Stimulated activated effector memory CD8-positive, alpha-beta T cell treated with anti-CD3 and anti-CD28 coated beads, Interleukin-12 subunit alpha, Interleukin-12 subunit beta, amount 100 ng/mL, for 72 hours (primary cell): ENCODE measurements at places on chromosomes 1 and 21.

DNA sequence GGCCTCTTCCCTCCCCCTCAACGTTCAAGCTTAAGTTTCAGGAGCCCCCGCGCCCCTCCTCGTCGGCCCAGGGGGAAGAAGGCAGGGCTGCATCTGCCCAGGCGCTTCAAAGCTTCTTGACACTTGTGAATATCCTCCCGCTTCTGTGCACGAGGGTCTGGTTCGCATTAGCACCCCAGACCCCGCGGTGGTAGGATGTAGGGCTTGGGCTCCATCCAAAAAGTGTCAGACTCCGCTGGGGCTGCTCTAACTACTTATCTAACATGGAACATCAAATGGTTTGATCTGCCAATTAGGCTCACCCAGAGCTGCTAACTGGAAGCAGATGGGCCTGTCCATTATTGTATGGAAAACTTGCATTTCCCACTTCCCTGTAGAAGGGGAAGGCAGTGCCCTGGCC, 28.9 kb downstream of the TAS1R2 start:
- no peak for DNase-seq

DNA sequence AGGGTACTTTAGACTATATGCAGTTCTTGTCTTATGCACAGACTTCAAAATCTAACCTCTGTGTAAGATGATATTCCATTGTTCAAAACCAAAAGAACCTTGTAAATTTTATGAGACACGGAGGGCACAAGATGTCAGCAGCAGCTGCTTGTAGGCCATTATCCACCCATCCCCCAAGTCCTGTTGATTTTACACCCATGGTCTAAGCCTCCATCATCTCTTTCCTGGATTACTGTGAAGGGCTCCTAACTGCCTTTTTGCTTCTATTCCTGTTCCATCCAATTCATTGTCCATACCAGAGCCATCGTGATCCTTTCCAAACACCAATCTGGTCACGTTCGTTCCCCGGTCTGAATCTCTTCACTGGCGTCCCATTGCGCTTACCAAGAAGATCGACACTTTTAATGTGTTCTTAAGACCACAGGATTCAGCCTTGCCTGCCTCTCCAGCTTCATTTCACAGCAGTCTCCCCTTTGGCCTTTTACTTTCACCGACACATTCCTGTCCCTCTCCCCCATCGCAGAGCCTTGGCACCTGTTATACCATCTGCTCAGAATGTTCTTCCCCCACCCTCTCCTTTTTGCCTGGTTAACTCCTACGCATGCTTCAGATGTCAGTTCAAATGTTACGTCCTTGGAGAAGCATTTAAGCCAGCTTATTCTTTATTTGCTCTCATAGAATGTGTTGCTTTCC, 107.3 kb upstream of the POU3F1 start:
- no peak for DNase-seq

- no peak for DNase-seq
Measured at GRCh38 chr1:94022471-94023189, 98.3 kb downstream of the ABCA4 start.

DNA sequence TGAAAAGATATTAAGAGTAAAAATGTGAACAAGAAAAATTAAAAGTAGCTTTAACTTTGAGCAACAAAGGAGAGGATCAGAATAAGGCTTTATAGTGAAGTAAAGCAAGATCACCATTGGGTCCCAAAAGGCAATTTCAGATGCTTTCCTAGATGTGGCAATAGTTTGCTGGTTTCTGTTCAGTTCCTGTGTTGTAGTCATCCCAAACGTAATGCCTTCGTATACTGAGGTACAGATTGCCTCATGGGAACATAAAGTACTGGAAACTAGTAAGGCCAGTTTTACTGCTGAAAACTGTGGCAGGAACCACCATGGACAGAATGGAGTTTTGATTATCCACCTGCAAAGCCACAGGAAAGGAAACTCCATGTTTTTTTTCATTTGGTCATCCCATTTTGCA, 283.5 kb upstream of the SGIP1 start:
- no peak for DNase-seq

- no peak for DNase-seq
Measured at GRCh38 chr1:16230744-16231143, 6.2 kb downstream of the CPLANE2 start.

DNA sequence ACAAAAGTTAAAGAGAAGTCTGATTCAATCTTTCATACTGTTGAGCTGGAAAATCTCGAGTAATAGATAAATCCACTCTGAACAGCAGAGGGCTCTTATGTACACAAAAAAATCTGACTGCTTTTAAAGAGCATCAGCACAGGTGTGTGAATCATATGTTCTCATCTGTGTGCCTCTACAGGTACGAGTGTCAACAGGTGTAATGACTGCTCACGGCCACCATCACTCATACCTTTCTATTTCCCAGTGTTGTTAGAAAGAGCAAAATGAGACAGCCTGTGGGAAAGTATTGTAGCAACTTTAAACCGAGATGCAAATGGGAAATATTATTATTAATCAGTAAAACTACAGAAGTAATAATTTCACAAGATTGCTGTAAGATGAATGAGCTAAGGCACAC, 49.0 kb upstream of the SCAF4 start:
- DNase-seq, result no peak

- no peak for DNase-seq
Measured at GRCh38 chr1:53645690-53646078, 93.3 kb downstream of the GLIS1 start.

GRCh38 chr1:94875794-94876193, 51.1 kb downstream of the CNN3 start:
- no peak for DNase-seq

DNA sequence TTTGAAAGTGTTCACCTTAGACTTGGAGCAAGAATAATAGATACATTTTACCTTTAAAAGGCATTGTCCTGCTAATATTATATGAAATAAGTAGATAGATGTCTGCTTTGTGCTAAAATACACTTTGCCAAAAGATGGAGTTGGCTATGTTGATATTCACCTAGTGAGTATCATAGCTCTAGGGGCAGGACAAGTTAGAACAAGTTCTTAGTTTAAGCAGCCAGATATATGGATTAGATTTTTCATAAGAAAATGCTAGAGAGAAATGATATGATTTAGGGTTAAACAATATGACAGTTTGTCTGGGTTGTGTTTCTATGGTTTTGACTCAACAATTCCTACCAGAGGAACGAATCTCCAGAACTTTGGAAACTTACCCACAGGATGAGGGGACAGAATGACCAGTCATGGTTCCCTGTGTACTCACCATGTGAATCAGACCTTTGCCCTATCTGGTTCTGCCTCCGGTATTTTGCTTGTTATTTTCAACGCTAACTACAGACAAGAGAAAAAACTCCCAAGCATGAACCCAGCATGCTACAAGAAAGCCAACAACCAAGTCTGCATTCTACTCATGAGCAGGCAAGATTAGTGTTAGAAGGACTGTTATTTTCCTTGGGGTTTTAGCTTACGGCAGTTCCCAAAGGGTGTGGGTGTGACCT, 1.7 kb downstream of the F5 start:
- DNase-seq, result no peak

DNA sequence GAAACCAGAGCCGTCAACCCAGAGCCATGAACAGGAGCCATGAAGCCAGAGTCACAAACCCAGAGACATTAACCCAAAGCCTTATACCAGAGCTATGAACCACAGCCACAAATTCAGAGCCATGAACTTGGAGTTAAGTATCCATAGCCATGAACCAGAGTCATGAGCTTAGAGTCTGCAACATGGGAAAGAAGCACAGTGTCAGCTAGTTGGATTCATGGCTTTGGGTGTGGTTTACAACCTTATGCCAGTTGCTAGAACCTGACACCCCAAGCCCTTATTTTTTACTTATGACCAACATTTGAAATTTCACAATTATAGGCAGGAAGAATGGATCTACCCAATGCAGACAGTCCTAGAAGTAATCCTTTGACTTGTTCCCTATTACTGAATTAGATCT, 128.9 kb upstream of the FAM78B start:
- DNase-seq, result no peak

GRCh38 chr1:159296706-159297375, 5.3 kb upstream of the FCER1A start:
- DNase-seq, result no peak

DNA sequence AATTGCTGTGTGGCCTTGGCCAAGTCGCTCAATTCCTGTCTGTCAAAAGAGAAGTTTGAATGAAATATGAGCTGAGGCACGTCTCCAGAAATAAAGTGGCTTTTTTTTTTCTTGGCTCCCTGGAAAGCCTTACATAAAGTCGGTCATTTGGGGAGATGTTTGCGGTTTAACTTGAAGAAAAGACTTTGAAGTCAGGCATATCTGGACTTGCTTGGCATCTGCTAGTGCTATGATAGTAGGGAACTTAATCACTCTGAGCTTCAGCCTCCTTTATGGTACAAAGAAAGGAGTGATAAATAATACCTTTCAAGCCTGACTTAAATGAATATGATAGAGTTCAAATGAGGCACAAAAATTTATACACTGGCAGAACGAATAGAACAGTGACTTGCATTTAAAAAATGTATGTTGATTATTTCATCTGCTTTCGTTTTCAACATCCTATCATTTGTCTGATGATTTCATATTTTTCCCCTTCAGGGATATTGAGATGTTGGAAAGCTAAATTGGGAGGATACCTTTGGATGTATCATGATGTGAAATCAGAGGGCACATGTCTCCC, 60.2 kb downstream of the FASLG start:
- no peak for DNase-seq

- no peak for DNase-seq
Measured at GRCh38 chr1:233606813-233607212, 7.1 kb upstream of the KCNK1 start.

- DNase-seq, result no peak
Measured at GRCh38 chr1:9078015-9078751, 8.7 kb upstream of the SLC2A5 start.

- peak; percentile 54 for DNase-seq
Measured at GRCh38 chr1:149899460-149900284, at the start of gene BOLA1. TSS of gene BOLA1 (plus strand) at chr1:149899568. CDS start at chr1:149900060, 492 bp downstream.
